ENCODE measurements at places on chromosomes 12 and 14.

DNA sequence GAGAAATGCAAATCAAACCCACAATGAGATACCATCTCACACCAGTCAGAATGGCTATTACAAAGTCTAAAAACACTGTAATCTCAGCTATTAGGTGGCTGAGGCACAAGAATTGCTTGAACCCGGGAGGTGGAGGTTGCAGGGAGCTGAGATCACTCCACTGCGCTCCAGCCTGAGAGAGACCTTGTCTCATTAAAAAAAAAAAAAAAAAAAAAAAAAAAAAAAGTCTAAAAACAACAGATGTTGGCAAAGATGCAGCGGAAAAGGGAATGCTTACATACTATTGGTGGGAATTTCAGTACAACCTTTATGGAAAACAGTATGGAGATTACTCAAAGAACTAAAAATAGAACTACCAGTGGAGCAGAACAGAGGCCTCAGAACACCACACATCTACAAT is 19.0 kb upstream of the ATF7 start:
- DNase-seq = no peak

- DNase-seq = no peak
These were observed 164.2 kb downstream of the CALM1 start for GRCh38 chr14:90560991-90561390.

DNA sequence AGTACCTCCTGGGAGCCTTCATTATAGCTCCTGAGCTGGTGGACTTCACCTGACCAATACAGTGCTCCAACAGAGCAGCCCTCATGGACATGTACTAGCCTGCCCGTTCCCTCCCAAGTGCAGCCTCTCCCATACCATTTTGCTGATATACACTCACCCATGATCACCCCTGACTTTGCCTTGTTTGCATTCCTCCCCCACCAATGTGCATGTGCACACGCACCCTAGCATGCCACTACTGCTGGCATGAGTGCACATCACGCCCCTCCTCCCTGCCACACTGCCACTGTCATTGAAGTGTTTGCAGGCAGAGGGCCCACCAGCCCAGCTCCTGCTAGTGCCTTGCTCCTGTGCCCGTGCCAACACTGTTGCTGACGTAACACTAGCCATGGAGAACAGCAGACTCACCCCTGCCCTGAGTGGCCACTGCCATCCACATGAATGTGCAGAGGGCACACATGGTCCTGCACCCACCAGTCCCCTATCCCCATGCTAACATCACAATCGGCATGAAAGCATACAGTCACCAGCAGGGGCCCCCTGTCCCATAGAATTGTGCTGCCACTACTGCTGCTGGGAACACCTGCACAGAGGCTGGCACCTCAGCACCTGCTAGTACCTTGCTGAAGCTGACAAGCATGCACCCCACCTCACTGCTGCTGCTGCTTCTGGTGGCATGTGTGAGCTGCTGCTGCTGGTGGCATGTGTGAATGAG is 110.3 kb downstream of the SINHCAF start:
- DNase-seq = no peak

DNA sequence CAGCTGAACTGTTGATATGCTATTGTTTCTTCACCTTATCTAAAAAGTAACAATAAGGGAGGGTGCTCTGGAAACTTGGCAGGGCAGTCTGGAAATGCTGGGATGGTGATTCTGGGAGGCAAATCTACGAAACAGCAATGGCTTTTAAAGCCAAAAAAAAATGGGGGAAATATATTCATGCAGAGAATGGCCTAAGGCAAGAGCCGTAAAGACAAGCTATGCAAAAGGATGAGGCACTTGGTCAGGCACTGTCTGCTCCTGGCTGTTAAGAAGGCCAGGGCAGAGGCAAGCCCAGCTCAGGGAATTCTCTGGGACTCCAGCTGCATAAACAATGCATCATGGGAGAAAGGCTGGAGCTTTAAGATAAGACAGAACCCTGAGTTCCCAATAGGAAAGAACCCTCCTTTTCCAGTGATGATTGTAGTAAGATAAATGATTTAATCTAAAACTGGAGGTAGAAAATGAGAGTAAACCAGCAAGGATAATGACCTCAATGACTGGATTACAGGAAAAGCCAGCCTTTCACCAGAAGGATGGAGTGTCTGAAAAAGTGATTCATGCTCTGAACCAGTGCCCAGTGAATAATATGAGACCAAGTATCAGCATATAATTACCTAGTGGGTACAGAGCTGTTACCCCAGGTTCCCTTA is 46.0 kb downstream of the ITPR2 start:
- peak; percentile 87 for DNase-seq

DNA sequence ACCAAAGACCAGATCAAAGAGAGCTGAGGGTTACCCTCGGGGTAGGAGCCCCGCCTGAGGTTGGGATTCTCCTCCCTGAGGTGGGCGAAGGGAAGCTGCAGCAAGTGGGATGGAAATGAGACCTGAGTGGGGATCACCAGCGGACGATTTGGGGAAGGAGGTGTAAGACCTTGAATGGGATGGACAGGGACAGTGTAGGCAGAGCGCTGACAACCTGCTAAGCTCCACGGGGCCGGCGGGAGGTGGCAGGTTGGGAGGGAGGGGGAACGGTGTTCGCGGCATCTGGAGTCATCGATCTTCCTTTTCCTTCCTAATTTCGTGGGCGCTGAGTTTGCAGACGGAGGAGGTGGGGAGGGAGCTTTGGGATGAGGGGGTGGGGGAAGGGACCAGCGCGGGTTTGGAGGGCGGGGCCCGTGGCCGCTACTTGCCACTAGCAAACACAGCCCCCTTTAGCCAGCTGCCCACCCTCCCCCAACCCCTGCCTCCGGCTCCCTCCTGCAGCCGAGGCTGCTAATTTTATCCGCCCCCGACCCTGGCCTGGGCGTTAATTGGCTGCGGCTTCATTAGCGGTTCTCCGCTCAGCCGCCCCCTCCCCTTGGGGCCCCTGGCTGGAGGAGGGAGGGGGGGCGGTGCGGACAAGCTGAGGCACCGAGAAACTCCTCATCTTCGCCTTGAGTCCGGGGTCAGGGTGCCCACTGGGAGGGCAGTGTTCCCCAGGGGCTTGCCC is 2.8 kb upstream of the SHMT2 start:
- no peak for DNase-seq

DNA sequence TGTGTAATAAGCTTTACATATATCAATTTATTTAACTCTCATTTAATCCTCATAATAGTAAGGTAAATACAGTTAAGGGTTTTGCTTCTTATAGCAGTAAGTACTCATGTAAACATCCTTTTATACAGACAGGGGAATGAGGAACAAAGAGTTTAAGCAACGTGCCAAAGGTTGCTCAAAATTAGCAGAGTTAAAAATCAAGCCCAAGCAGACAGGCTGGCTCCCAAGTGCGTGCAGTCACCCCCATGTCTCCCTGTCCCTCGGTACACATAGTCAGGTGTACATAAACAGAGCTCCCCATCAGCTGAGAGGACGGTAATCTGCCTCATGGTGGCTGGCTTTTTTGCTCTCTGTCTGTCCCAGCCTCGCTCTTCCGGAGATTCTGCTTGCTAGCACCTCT is 126.4 kb downstream of the DERA start:
- no peak for DNase-seq

DNA sequence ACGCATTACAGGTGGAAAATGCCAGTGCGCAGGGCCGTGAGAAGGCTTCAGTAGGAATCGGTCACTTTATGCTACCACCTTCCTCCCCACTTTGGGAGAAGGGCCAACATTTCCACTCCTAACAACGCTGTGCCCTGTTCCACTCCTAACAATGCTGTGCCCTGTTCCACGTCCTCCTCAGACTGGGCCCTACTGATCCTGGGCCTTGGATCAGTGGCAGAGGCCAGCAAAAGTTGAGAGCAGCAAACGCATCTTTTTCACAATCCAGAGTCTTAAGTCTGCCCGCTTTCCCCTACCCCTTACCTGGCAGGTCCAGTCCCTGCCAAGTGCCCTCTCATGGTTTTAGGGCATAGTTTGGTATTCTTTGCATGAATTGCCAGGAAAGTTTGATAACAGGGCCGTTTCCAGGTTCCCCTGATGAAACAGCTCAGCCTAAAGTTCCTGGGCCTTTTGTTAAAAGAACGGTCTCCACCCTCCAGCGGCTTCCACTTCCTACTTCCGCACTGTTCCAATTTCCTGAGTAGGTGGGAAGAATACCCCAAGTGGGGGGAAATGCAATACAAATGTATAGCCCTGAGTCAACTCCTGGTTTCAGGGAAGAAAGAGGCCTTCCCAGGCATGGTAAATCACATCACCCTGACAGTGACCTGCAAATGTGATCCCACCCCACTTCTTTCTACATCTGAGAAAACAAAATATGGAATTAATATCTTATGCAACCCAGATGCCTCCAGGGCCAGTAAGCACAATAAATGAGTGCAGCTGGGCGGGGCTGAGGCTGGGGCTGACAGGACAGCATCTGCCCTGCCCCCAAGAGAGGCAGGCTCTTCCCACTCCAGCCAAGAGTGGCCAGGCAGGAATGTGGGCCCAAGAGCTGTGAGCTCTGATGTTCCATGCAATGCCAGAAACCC is 15.0 kb downstream of the KCTD10 start:
- peak; percentile 96 for DNase-seq

DNA sequence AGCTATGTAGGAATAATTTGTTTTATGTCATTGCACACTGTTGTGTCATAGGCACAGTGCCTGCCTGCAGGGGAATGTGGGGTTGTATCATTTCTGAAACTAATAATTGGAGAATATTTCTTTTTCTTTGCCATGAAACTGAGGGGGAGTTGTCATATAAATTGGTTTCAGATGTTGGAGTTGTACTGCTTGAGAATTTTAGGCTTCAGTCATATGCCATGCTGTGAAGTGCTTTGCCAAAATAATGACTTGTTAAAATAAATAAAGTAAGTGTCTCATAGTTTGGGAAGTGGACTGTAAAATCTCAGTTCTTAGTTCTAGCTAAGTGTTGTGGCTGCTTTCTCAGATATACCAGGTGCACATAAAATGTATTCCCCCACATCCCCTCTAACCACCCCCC is 116.8 kb downstream of the DAAM1 start:
- peak; percentile 80 for DNase-seq

DNA sequence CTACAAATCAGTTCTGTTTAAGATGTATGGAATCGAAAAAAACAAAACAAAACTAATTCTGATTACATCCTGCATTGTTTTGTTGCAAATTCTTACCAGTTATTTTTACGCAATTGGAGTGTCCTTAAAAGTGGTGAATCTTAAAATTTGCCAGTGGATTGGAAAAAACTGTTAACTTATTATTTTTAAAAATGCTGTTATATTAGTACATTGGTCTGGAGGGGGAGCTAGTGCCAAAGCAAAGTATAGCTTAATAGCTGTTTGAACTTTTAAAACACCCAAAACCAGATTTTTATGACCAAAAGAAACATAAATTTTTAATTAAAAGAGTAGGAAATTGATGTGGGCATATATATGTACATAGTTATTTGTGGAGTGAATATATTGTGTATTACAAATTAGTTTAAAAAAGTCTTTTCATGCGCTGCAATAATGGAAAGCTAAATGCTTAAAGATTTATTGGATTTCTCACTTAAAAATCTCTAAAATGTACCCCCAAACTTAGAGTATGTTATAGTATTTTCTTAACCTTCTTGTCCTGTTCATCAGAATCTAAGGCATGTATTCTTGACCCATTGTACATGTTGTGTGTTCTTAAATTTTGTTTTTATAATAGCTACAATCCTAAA is 2.5 kb downstream of the FUT8 start:
- DNase-seq = peak; percentile 65

DNA sequence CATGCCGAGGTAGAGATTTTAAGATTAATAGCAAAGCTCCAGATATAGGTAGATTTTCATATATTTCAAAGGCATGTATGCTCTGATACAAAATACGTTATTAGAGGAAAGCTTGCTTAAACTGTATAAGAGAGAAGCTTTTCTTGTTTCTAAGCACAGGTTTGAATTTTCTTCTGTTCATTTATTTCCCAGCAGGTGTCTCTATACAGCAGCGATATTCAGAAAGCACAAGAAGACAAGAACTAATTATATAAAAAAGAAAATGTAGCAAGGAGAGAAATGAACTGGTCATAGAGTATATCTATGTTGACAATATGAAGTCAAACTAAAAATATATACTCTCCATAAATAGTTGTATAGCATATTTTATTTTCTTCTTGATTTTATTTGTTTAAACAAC is 307.4 kb upstream of the NOVA1 start:
- DNase-seq = no peak

- no peak for DNase-seq
These were observed 145.3 kb downstream of the SLC5A8 start for GRCh38 chr12:101064721-101065120.

GRCh38 chr12:130859161-130859560 is 12.7 kb upstream of the RAN start:
- no peak for DNase-seq

- DNase-seq = no peak
These were observed 143.2 kb upstream of the SEL1L start for GRCh38 chr14:81676879-81677278.

- DNase-seq = no peak
These were observed 115.0 kb downstream of the TMEM260 start for GRCh38 chr14:56694609-56695008.

DNA sequence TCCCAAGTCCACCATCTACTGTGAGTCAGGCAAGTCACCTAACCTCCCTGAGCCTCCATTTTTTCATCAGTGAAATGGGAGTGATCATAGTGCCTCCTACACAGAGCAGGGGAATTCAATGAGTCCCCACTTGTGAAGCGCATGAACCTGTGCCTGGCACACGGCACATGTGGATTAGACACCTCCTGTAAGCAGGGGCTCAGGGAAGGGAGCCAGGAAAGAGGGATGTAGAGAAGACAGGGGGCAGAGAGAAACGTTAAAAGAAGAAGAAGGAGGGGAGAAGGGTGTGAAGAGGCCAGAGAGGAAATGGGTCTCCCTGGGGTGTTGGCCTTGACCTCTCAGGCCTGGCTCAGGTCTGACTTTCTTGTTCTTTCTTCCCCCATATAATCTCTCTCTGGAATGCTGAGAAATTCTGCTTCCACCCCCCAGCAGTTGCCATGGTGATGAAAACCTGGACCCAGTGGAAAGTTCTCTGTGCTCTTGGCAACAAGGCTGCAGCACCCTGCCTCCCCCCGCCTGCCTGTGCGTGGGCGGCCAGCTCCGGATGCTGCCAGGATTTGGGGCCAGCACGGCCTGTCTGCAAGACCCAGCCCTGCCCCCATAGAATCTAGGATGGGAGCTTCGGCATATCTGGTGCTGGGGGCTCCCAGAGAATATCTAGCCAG is 94.5 kb downstream of the CALM1 start:
- peak; percentile 84 for DNase-seq

DNA sequence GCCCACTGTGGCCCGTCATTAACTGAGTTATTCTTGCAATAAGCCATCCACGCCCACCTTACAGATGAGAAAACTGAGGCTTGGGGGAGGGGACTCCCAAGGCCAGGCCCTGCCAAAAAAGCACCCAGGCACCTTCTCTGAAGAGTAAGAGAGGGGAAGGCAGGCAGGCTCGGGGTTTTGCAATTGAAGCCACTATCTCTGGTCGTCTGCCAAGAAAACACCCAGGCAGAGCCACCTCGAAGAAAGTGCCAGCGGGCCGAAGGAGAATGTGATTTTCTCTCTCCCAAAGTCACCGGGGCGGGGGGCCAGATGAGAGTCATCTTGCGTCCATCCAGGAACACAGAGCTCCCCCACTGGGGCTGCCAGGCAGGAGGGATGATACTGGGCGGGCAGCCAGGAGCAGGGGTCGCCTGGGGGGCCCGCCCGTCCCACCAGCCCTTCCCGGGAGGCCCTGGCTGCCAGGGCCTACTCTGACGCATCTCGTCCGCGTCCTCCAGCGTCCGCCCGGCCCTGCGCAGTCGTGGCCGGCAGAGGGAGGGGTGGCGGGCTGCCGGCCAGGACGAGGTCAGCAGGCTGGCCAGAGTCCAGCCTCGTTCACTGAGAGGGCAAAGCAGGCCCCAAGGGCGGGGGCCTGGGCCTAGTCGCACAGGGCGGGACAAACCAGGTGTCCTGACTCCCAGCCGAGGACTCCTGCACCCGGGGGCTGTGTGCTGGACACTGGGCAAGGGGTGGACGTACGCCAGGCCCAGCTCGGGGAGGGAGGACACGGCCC is 74.3 kb downstream of the RFLNA start:
- DNase-seq = peak; percentile 94

All from fibroblast of mammary gland (primary cell).